ENCODE measurements at places on chromosomes 13 and 19. TPM values are rescaled to one million over a fixed set of nuclear protein-coding genes. Genes with fewer than 3 reads are reported as not detected.

RGL3 gene
- total RNA-seq: 1.4 TPM

FCGBP gene
- under 0.01 TPM for total RNA-seq

ATP8B3 gene
- 1.1 TPM for total RNA-seq

SEMA6B gene
- total RNA-seq: 1.3 TPM

NLRP5 gene
- total RNA-seq: not detected

CLDND2 gene
- not detected for total RNA-seq

CHST8 gene
- not detected for total RNA-seq

ZNF850 gene
- 9.2 TPM for total RNA-seq

A1BG gene
- total RNA-seq: 8.8 TPM

LHB gene
- not detected for total RNA-seq

CRB3 gene
- not detected for total RNA-seq

ZNF132 gene
- 8.1 TPM for total RNA-seq

IZUMO2 gene
- not detected for total RNA-seq

ZNF93 gene
- 2.0 TPM for total RNA-seq

CYP4F2 gene
- not detected for total RNA-seq

LILRB2 gene
- total RNA-seq: not detected

ZNF600 gene
- total RNA-seq: 6.1 TPM

CEACAM21 gene
- total RNA-seq: not detected

MYH14 gene
- not detected for total RNA-seq

PLK5 gene
- not detected for total RNA-seq

ANGPTL8 gene
- total RNA-seq: not detected

ZNF44 gene
- 4.7 TPM for total RNA-seq

GRIN3B gene
- total RNA-seq: 0.66 TPM

MEDAG gene
- total RNA-seq: 34.4 TPM

GIPC1 gene
- total RNA-seq: 145 TPM

ZNF681 gene
- total RNA-seq: 0.22 TPM

SERPINE3 gene
- not detected for total RNA-seq

UBE2L5 gene
- not detected for total RNA-seq

STOML3 gene
- total RNA-seq: not detected

CTXN1 gene
- 4.6 TPM for total RNA-seq

NUMBL gene
- 40.9 TPM for total RNA-seq

MAB21L1 gene
- not detected for total RNA-seq

SRRM5 gene
- 0.22 TPM for total RNA-seq

CAMSAP3 gene
- total RNA-seq: not detected

CLIP3 gene
- total RNA-seq: 7.0 TPM

PTGER1 gene
- total RNA-seq: 5.2 TPM

CYP4F8 gene
- not detected for total RNA-seq

TMEM255B gene
- 2.4 TPM for total RNA-seq

PRTN3 gene
- not detected for total RNA-seq

CCDC169 gene
- total RNA-seq: 1.3 TPM

GSX1 gene
- not detected for total RNA-seq

GRK1 gene
- under 0.01 TPM for total RNA-seq

NANOS3 gene
- 0.43 TPM for total RNA-seq

TUBA3C gene
- not detected for total RNA-seq

GPR18 gene
- not detected for total RNA-seq

ARHGAP45 gene
- 1.7 TPM for total RNA-seq

BCAM gene
- 6.1 TPM for total RNA-seq

TRMT1 gene
- total RNA-seq: 45.1 TPM

Data from placental pericyte (primary cell).